MG63 (cell line): ENCODE measurements at places on chromosomes 11 and 22. TPM values are rescaled to one million over a fixed set of nuclear protein-coding genes. Genes with fewer than 3 reads are reported as not detected.

The LRRC55 gene
- not detected in 2 replicates for total RNA-seq

GRCh38 chr11:61698173-61698948, 18.2 kb downstream of the DAGLA start:
- no peak for DNase-seq

GRCh38 chr22:17865183-17866055, 91.2 kb upstream of the BID start:
- no peak for DNase-seq

The OR51I1 gene
- not detected in 2 replicates for total RNA-seq

DNA sequence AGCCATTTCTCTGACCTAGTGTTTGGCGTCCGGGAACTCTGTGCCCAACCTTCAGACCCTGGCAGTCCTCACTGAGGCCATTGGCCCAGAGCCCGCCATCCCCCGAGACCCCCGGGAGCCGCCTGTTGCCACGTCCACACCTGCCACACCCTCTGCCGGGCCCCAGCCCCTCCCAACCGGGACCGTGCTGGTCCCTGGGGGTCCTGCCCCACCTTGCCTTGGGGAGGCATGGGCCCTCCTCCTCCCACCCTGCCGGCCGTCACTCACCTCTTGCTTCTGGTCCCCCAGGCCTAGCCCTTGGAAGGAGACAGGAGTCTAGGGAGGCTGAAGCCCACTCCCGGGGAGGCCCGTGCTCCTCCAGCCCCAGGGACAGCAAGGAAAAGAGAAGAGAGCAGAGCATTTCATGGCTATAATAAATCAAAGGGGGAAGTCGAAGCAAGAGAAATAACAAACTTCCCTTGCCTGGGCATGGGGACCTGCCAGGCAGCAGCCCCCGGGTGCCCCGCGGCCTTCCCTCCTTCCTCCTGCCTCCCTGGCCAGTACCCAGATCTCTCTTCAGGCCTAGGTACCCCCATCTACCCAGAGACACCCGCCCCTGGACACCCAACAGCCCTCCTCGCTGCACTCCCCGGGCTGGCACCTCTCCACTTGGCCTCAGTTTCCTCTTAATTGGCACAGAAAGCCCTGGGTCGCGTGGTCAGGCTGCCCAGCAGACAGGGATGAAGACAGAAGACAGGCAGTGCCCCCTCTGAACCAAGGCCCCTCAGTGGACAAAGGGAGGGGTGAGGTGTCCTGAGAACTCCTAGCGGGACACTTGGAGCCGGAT, 13.0 kb upstream of the SLC39A13 start:
- DNase-seq: no peak

The OR8G5 gene
- not detected in 2 replicates for total RNA-seq

- DNase-seq: no peak
Observed at GRCh38 chr11:108568195-108568858, 25.2 kb downstream of the EXPH5 start.

DNA sequence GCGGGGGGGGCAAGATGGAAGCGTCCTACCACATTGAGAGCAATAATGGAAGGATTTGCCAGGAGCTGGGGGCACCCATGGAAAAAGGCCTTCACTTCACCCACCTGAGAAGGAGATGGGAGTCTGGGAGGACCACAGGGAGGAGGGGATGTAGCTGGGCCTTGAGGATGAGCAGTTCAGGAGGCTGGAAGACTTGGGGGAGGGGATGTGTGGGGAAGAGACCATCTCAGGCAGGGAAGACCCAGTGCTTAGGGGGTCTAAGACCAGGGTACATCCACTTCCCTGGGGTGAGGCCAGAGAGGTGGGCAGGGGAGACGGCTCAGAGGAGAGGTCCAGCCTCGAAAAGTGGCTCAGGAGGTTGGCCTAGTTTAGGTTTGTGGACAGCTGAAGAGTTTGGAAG, 71.3 kb upstream of the TCF20 start:
- no peak for DNase-seq

The TRIM51 gene
- not detected in 2 replicates for total RNA-seq

DNA sequence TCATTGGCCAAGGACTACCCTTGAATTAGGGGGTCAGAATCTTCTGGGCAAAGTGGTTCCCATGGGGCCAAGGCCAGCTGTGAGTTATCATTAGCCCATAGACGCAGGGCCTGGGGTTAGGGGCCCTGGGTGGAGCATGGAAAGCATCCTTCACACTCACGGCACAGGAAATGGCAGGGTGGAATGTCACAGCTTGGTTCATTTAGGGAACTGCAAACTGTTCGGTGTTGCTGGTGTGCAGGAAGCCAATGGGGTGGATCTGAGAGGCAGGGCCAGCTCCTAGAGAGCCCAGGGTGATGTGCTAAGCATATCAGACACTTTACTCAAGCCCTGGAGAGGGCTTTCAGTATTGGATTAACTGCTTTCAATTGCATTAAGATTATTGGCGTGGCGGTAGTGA, 42.9 kb downstream of the TECTA start:
- no peak for DNase-seq

DNA sequence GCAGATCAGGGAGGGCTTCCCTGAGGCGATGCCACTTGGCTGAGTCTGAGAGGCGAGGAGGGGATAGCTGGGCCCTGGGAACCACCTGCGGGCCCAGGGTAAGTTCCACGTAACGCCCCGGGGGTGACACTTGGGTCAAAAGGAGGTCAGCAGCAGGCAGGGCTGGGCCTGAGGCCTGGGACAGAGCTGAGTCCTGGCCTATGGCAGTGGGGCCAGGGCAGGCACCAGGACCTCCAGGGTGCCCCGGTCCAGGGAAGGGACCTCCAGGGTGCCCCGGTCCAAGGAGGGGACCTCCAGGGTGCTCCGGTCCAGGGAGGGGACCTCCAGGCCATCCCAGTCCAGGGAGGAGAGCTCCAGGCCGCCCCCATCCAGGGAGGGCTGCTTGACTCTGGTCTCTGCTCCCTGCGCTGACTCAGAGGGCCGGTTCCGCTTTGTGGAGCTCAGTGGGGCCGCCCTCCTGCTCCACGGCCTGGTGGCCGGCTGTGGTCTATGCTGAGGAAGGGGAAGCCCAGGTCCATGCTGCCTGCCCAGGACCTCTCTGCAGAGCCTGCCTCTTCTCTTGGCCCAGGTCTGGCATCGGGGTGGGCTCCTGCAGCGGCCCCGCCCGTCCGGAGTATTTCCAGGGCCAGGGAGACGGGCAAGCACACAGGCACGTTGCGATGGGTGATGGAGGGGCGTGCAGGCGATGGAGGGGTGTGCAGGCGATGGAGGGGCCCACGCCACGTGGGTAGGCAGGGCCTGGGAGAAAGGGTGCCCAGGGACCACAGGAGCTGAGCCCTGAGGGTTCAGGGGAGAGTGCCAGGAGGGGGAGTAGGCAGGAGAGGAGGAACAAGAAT, 19.5 kb upstream of the WNT7B start:
- peak; percentile 43 for DNase-seq

The MUC6 gene
- not detected in 2 replicates for total RNA-seq

DNA sequence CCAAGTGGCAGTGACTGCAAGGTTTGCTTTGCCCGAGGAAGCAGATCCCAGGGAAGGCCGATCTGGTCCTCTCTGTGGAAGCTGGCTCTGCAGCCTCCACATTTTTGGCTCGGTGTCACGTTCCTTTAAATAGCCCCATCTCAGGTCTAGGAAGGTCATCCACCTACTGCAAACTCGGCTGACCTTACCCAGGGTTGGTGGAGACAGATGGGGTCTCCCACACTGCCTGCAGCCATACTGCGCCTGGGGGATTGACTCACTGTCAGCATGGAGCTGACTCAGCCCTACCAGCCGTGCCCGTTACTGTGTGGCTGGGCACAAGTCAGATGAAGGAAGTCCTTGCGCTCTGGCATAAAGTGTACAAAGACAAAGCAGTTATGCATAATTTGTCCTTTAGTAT, 16.9 kb downstream of the CDPF1 start:
- DNase-seq: peak; percentile 77

- DNase-seq: no peak
Observed at GRCh38 chr11:16296273-16296672, 60.1 kb downstream of the SOX6 start.

The YIF1A gene
- 217 and 220 TPM in 2 replicates for total RNA-seq

GRCh38 chr11:34864424-34864823, 51.8 kb downstream of the APIP start:
- DNase-seq: no peak

- DNase-seq: no peak
Observed at GRCh38 chr11:61034704-61035525, 63.4 kb downstream of the CD6 start.

DNA sequence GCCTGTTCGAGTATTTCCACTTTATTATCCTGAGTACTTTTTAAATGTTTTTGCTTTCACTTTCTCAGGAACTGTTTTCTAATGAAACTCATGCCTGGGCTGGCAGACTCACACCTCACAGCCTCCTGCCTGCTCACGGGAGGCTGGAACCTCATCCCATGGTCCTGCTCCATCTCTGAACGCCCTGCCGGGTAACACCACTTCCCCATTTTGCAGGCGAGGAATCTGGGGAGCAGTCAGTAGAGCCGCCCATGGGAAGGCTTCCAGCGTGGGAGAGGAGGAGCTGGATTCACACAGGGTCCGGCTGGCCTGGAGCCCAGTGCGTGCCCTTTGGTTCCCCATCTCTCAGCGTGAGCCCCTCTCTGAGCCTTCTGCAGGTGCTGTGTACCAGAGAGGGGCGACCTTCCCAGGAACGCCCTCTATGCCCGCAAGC, 53.6 kb downstream of the SCUBE1 start:
- DNase-seq: no peak

GRCh38 chr11:101576456-101576855, 7.4 kb downstream of the TRPC6 start:
- no peak for DNase-seq

- peak; percentile 12 for DNase-seq
Observed at GRCh38 chr11:102986815-102987214, 31.3 kb upstream of the MMP13 start.

DNA sequence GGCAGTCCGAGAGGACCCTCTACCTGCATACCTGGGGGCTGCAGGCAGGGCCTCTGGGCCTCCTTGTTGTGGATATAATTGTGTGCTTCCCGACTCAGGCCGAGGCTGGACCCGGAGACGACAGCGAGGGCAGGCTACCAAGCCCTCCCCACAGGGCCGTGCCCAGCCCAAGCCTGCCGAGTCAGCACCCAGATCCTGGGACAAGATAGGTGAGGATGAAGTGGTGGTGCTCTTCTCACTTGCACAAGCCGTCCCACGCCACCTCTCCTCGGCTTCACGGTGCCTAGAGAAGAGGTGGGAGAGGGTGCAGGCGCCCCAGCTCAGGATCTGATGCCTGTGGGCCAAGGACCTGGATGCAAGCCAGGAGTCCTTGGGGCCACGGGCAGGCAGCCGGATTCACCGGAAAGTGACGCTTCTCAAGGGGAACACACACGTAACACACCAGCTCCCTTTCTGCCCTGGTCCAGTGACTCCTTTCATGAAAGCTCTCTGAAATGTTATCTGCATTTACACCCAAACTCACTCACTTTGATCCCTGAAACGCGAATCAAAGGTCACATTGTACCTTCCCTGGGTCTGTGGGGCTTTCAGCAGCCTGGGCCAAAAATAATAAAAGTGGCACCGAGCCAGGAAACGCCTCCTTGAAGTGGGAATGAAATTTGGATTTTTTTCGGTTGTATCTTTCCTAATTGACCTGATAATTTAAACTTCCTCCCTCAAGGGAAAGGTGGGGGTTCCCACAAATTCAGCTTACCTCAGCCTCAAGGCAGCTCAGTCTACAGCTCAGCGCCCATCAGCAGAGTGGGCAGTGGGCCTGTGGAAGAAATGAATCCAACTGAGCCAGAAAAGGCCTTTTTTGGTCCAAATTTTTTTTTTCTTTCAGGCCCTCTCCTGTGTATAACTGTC, 1.1 kb upstream of the GNB1L start:
- DNase-seq: peak; percentile 68

The GALNT18 gene
- total RNA-seq: 12.9 and 25.3 TPM in 2 replicates

DNA sequence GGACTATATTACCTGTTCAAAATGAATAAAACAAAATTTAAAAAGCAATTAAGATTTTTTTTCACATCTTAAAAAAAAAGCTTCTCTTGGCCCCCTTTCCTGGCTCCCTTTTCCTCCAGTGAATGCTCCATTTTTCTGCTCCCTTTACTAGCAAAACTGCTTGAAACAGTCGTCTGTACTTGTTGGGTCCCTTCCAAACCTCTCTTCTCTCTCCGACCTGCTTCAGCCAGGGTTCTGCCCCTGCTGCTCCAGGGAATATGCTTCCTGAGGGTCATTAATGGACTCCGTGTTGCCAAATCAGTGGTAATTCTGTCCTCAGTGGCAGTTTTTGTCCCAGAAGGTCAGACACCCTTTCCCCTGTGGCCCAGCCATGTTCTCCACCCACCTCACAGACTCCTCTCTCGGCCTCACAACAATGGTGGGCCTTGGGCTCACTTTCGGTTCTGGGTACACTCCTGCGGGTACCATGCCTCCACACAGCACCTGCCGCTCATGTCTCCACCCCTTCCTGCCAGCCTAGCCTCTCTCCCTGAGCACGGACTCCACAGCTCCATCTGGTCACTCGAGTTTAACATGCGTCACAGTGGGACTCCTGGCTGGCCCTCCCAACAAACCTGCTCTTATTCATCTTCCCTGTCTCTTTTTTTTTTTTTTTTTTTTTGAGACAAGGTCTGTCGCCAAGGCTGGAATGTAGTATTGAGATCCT, 7.8 kb upstream of the POLR3H start:
- DNase-seq: no peak

GRCh38 chr11:57460022-57460757, at the start of gene RTN4RL2:
TSS of gene RTN4RL2 (plus strand) at chr11:57460528. CDS start at chr11:57460866, 338 bp downstream.
- DNase-seq: peak; percentile 58

The ADAMTS15 gene
- 1.2 and 2.1 TPM in 2 replicates for total RNA-seq

GRCh38 chr11:110160016-110160415, 66.8 kb downstream of the ZC3H12C start:
- no peak for DNase-seq

- DNase-seq: no peak
Observed at GRCh38 chr11:76654298-76654851, 16.2 kb downstream of the LRRC32 start.

DNA sequence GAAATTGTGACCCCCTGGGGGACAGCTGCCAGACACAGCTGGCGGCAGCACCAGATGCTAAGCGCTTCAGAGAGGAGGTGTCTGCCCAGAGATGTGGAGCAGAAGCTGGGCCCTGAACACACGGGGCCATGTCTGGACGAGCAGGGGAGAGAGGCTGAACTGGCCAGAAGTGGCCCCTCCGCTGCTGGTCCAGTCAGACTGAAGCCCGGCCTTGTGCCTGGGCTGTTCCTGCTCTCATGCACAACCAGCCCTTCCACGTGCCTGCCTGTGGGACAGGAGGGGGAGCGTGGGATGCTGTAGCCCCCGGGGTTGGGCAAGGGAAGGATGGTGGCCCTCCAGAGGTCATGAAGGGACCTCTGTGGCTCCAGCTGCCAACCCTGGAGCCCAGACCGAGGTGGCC, 1.8 kb downstream of the ADM2 start:
- no peak for DNase-seq

DNA sequence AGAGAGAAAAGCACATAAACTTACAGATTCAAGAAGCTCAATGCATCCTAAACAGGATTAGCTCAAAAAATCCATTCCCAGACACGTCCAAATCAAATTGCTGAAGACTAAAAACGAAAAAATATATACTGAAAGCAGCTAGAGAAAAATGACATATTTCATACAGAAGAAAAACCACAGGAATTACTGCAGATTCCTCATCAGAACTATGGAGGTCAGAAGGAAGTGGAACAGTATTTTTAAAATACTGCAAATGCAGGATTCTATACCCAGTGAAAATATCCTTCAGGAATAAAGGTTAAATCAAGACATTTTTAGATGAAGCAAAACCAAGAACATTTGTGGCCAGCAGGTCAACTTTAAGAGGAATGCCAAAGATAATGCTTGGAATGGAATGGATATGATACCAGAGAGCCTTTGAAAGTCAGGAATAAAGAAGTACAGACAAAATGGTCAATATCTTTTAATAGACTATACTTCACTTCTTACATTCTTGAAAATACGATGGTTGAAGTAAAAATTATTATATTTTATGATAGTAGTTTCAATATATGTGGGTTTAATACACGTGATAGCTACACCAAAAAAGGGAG, 352.9 kb downstream of the CTTN start:
- DNase-seq: no peak

The TMA7B gene
- not detected in 2 replicates for total RNA-seq
